Naive thymus-derived CD4-positive, alpha-beta T cell (primary cell): ENCODE measurements at places on chromosomes 4 and X.

GRCh38 chr4:47551682-47552081 lies 66.6 kb downstream of the ATP10D start:
- no peaks in the 10 kb centered on the region for H3K27me3 ChIP-seq
- no peak overlapping the region for H3K27ac ChIP-seq
- no peaks in the 10 kb centered on the region for H3K36me3 ChIP-seq
- no peaks in the 10 kb centered on the region for H3K4me1 ChIP-seq

DNA sequence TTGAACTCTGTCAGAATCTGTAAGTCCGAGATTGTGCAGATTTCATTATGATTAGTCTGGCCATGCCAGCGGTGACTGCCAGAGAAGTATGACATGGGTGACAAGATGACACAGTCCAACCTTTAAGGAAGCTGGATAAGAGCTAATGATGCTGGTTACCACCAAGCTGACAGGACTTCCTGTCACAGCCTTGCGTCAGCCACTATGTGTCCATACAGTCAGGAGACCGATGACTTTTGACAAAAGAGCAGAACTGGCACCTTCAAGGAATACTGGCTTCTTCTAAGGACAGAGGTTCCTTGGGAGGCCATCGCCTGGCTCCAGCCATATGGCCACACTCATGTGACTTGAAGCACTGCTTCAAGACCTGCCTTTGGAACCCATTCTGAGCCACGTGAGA lies 67.2 kb upstream of the TFDP3 start:
- H3K4me3 ChIP-seq, result no peak overlapping the region
- no peak for DNase-seq
- no peaks in the 10 kb centered on the region for H3K27me3 ChIP-seq
- H3K27ac ChIP-seq, result no peak overlapping the region

DNA sequence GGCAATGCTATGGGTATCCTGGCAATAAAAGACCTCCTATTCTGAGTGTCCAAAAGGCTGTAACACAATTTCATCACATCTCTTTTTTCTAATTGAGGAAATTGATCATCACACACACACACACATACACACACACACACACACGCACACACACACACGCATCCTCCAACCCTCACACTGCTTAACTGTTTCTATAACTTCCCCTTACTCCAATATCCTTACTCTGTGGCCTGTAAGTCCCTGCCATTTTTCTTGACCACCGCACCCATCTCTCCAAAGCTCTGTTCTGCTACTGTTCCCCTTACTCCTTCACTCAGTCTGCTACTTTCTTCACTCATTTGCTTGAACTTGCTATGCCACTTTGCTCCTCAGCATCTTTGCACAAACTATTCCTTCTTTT lies 115.6 kb downstream of the AMELX start:
- no peak overlapping the region for H3K4me3 ChIP-seq
- no peak overlapping the region for H3K27ac ChIP-seq
- H3K4me1 ChIP-seq, result no peaks in the 10 kb centered on the region
- H3K36me3 ChIP-seq, result no peaks in the 10 kb centered on the region
- DNase-seq, result no peak
- H3K27me3 ChIP-seq, result no peaks in the 10 kb centered on the region

DNA sequence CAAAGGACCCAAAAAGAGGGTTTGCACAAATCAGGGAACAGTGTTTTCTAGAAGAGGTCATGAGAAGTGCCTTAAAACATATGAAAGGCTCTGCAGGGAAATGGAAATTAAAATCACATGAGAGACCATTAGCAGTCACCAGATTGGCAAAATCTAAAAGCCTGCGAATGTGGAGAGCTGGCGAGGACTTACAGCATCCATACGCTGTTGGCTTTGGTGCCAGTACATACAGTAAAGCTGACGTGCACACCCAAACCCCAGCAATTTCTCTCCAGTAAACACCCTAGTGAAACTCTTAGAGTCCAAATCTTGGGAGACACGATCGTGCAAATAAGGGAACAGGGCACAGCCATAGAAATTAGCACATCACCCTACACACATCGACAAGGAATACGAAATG lies 25.4 kb upstream of the PPP2R2C start:
- no peak overlapping the region for H3K4me3 ChIP-seq
- DNase-seq, result no peak
- no peak overlapping the region for H3K27ac ChIP-seq

GRCh38 chrX:57451426-57452020 lies 140.3 kb upstream of the ZXDB start:
- no peak overlapping the region for H3K27ac ChIP-seq
- DNase-seq, result no peak
- no peaks in the 10 kb centered on the region for H3K27me3 ChIP-seq

DNA sequence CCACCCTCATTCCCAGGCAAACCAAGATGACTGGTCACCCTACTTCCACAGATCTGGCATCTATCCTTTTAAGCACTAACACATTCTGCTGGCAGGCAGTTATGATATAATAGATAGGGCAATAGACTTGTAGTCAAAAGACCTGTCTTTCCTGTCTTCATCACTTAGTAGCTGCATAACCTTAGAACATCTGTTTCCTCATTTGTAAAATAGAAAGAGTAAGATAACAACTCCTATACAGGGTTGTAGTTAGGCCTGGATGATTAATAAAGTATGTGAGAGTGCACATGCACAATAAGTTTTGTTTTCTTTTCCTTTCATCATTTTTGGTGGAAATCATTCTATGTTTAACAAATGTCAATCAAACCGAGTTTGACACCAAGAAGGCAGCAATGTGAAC lies 72.1 kb downstream of the GPR82 start:
- no peaks in the 10 kb centered on the region for H3K4me1 ChIP-seq
- DNase-seq, result no peak
- H3K27ac ChIP-seq, result no peak overlapping the region
- no peak overlapping the region for H3K4me3 ChIP-seq
- H3K27me3 ChIP-seq, result no peaks in the 10 kb centered on the region
- H3K36me3 ChIP-seq, result no peaks in the 10 kb centered on the region

- no peaks in the 10 kb centered on the region for H3K27me3 ChIP-seq
- no peaks in the 10 kb centered on the region for H3K36me3 ChIP-seq
- no peak overlapping the region for H3K27ac ChIP-seq
- H3K4me1 ChIP-seq, result no peaks in the 10 kb centered on the region
- no peak for DNase-seq
- no peak overlapping the region for H3K4me3 ChIP-seq
These were observed 100.2 kb downstream of the LNX1 start for GRCh38 chr4:53490965-53491622.

- H3K27me3 ChIP-seq, result no peaks in the 10 kb centered on the region
- no peak overlapping the region for H3K27ac ChIP-seq
- H3K36me3 ChIP-seq, result no peaks in the 10 kb centered on the region
- no peaks in the 10 kb centered on the region for H3K4me1 ChIP-seq
- DNase-seq, result no peak
These were observed 61.0 kb downstream of the HPRT1 start for GRCh38 chrX:134520860-134521390.
